ENCODE measurements at places on chromosomes 7 and 10.

- DNase-seq = no peak
Observed at GRCh38 chr10:127133672-127134500, 62.5 kb downstream of the INSYN2A start.

DNA sequence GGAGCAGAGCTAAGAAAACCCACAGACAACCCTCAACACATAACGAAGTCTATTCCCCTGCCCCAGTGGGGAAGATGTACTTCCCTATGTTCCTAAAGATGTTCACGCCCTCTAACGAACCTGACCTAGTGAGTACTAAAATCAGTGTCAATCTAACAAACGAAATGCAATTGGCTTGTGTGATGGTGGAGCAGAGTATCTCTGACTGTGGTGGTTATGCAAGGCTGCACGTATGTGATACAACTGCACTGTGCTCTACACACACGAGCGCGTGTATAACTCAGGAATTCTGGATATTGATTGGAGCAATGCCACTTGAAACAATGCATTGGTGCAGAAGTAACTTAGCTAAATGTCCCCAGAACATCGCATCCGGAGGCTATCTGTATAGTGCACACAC, 1.3 kb downstream of the ANKRD16 start:
- no peak for DNase-seq

DNA sequence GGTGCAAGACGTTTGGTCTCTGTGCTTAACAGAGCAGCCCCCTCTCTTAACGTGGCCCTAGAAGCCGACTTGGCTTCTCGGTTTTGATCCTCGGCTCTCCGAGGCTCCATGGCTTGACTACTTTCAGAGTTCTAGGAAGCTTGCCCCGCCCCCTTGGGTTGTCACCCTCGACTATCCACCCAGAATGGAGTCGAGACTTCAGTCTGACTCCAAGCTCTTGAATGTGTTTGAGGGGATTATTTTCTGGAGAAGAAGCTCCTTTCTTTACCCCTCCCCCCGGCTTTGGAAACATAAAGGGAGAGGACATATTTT, 448 bp downstream of the SEC24C start:
- DNase-seq = no peak

DNA sequence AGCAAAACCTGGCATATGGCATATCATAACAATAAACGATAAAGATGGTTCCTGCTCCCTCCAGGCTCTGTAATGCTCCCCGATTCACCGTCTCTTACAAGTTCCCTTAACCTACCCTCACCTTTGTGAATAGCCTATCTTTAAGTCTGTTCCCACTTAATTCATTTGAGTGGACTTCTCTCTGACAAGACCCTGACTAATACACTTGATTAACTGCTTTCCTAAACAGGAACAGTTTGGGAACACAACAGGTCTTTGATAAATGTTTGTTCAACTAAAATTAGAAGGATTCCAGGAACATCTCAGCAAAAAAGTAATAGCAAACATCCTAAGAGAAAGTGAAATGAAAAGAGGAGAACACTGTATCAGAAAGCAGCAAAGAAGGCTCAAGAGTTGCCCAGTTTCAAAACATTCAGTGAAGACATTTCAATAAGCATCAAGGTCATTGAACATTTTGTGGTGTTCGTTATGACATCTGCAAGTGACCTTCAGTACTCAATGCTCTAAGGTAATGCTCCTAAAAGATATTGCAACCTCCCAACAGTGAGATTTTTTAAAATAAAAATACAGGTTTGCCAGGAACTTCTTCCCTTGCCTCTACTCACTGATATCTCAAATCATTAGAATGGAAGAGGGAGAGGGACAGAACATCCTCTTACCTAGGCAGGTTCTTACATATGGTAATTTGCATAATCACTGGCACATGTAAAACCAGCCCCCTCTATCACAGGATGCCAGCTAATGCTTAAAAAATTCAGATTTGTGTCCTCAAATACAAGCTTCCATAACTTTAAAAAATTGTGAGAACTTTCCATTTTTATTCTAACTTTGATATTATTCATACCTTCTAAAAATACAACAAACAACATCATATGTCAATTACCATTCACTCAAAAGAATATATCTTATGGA, 11.4 kb upstream of the ARHGAP12 start:
- no peak for DNase-seq

DNA sequence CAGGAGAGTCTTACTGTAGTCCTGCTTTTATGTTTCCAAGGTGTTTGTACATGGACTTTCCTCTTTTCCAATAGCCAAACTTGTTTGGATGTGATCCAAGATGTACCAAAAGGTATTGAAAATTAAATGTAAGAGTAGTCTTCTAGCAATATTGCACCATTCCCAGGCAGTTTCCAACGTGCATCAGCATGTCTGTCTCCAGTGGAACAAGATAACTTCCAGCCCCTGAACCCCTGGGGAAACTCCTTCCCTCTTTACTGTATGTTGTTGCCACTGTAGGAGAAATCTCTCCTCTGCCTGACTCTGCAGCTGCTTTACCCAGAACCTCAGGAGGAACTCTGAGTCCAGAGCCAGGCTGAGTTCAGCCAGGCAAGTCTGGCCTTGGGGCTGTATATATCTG, 18.5 kb downstream of the ARMC10 start:
- no peak for DNase-seq

DNA sequence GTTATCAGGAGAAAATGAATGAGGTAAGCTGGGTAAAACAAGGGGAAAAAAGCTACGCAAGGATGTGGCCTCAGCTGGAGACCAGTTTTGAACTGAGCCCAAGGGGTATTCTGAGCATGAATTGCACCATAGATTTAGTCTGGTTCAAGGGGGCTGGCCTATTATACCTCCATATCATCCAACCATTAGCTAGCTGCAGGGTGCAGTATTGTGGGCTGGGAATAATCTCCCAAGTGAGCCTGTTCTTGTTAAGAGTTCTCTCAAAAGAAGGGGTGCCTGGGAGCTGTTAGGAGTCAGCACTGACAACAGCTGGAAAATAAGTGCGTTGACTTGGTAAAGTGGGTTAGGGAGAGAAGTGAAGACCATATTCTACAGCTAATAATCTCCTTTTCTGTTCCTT, 8.0 kb downstream of the TAS2R16 start:
- DNase-seq = no peak

DNA sequence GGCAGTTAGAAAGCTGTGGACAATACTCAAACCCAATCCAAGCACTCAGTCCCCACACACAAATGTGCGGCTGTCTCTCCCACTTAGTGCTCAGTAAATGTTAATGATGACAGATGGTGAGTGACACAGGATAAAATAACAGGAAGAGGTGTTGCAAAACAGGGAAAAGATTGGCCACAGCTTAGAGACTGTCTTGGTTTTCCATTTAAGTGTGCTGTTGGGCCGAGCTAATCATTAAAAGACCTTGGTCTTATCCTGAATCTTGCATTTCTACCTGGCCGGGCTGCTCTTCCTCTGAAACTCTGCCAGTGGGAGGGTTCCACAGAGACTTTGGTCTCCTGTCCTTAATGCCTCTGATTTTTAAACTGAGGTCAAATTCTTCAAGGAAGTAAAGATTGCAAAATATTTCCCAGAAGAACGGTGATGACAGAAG, 113.1 kb upstream of the RNF32 start:
- no peak for DNase-seq

DNA sequence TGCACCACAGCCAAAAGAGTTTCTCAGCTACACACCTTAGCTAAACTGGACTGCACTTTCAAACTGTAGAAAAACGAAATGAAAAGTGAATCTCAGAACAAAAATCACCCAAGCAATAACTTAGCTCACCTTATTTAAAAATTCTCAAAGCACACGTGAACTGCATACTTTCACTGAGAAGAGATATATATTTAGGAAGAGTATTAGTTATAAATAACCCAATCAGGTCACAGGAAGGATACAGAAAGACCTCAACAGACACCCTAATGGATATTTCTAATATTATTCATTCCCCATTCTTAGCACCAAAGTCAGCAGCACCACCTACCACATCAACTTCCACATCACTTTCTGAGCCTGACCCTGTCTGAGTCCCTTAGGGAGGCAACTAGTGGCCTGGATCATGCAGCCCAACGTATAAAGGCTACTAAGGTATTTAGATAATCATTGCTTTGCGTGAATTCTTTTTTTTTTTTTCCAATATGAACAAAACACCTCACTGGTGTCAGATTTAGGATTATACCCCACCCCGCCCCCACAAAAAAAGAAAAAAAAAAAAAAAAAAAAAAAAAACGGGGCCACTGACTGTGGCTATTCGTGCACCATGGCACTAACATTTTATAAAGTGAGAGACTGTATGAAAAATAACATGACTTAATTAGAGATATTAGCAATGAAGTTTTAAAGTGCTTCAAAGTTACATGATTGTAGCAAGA, 2.6 kb downstream of the ABI1 start:
- DNase-seq = no peak

GRCh38 chr7:73888959-73889358, 28.0 kb downstream of the TMEM270 start:
- DNase-seq = peak; percentile 56

All from left hindlimb (tissue), 1 donor.